ENCODE measurements at places on chromosomes 2 and 18.

DNA sequence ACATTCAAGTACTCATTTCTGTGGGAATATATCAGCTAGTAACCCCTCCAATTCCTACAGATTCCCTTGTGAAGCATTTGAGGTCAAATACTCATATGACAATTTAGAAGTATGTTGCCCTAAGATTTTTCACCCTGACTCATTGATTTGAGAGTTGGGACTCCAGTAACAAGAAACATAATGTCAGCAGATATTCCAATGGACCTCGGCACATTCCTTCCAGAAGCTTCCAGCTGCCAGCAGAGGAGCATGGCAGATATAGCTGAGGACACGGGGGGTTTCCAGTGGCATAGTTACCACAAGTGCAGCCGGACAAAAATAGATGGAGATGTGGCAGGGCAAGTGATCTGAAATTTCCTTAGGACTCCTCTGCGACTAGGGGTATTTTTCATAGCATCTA, 101.9 kb upstream of the ARHGAP28 start:
- no peak for DNase-seq

- no peak for DNase-seq
Observed at GRCh38 chr2:203596183-203596582, 61.1 kb upstream of the RAPH1 start.

- DNase-seq, result no peak
Observed at GRCh38 chr2:240998706-240998994, 232 bp downstream of the SNED1 start.

DNA sequence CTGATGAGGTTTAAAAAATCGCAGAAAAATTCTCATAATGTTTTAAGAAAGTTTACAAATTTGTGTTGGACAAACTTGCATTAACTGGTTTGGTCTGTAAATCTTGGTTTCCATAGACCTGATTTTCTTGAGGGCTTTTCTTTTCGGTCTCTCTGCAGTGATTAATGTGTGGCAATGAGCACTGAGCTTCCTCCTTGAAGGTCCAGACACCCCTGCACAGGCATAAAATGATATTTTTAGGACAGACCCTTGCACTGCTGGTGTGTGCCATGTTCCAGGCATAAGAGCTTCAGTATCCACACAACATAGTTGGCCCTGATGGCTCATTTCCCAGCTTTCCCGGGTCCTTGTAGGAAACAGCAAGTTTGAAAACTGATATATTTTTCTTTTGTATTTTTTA, 33.7 kb downstream of the MRPL33 start:
- DNase-seq, result no peak

GRCh38 chr2:236551471-236552211, 18.0 kb upstream of the ACKR3 start:
- DNase-seq, result no peak

DNA sequence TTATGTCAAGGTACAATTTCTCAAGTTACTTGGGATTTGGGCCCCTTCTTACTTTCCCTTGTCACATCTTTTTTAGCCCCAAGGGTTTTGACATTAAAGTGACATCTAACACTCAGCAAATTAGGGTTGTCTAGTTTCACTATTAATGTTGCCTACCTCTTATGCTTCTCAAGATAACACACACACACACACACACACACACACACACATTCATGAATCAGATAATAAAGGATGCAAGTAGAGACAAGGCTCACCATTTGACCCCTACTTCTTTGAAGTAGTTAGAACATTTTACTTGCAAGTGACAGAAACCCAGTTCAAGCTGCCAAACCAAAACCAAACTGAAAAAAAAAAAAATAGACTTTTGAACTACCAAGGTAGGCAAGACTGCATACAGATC, 138.8 kb downstream of the TRIB2 start:
- no peak for DNase-seq

DNA sequence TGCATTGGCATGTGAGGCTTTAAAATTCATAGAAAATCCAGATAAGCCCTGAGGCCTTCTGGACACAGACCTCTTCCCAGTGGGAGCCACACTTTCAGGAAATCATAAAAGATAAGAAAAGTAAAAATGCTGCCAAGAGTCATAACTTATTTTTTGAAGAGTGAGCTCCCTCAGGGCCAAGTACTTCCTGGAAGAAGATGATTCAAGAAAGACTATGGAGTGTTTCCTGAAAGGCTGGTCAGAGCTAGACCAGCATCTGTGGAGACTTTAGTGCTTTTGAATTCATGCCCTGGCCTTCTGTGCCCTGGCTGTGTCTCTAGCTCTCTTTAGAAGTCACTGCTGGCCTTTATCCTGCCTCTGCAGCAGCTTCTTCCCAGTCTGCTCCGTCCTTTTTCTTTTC, 6.4 kb upstream of the XDH start:
- no peak for DNase-seq

DNA sequence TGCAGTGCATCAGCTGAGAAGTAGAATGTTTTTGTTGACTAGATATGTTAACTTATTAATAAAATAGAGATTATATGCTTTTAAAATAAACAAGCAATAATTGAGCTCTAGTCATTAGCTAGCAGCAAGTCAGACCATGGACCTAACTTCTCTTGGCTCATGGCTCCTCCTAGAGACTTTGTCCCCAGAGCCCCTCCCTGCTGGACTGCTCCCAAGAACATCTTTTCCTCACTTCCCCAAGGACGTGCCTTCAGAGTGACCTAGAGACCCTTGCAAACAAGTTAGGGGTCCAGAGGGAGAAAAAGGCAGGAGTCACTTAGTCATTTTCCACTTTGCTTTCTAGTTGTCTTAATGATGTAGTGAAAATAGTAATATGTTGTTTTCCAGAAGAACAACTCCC, 312.5 kb upstream of the NRP2 start:
- no peak for DNase-seq

- DNase-seq, result no peak
Observed at GRCh38 chr2:6845903-6846302, 19.8 kb downstream of the CMPK2 start.

- DNase-seq, result no peak
Observed at GRCh38 chr2:36485521-36485920, 112.4 kb downstream of the FEZ2 start.

DNA sequence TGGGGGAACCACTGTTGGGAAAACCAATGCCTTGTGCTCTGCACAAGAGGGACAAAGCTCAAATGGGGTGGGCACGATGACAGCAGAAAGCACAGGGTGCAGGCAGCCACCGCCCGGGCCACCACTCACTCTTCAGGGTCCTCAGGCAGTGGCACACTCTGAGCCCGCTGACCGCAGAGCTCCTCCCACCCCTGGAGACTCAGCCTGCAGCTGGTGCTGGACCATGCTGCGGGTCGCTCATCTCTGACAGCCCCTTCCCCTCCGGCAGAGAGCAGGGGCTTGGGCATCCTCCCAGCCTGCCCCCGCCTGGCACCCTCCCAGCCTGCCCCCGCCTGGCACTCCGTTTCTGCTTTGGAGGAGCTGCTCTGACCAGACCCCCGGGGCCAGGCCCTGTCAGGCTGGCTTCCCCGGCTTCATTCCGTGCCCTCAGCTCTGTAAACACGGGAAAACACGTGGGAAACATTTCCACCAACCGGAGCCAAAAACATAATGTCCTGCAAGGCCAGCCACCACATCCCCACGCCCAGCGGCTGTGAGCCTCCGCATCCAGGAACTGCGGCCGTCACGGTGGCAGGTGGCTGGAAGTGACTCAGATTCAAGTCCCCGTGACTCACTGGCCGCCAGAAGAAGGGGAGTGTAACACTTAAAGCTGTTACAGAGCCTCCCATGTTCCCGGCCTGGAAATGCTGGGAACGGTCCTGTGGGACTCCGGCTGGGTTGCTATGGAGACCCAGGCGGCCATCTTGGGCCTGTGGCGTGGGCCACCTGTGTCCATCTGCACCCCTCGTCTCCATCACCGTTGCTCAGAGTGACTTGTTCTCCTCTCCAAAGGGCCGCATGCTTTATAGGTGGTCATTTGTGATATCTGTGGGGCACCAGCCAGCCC, 6.8 kb upstream of the SNED1 start:
- DNase-seq, result no peak

GRCh38 chr2:238987352-238987981, 139.6 kb downstream of the TWIST2 start:
- DNase-seq, result no peak

DNA sequence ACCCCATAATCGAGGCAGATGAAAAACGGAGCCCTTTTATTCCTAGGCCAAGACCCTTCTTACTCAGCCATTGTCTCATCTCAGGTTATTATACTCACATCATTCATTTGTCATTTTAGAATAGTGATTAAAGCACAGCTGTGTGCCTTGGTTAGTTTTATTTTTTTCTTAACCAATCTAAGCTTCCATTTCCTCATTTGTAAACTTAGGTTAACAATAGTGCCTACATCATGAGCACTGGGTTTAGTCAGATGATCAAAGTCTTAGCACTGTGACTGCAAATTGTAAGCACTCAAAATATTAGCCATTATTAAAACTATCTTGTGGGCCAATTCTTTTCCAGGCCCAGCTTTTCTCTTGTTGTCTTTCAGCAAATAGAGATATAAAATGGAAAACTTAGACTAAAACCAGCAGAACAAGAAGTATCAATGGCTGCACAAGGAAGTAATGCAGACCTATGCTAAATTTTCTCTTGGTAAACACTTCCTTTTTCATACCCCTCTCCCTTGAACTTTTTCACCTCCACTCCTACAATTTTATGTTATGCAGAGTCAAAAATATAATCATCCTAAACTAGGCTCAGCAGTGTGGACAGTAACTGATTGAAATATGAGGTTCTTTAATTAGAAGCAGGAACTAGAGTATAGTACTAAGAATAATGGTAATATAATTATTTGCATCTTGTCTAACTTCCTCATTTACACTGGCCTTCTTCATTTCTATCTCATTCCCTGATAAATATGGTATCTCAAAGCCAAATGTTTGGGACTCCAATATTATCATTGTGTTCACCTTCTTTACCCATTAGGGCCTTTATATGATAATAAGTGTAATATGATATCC, 21.5 kb upstream of the GALNT3 start:
- no peak for DNase-seq

DNA sequence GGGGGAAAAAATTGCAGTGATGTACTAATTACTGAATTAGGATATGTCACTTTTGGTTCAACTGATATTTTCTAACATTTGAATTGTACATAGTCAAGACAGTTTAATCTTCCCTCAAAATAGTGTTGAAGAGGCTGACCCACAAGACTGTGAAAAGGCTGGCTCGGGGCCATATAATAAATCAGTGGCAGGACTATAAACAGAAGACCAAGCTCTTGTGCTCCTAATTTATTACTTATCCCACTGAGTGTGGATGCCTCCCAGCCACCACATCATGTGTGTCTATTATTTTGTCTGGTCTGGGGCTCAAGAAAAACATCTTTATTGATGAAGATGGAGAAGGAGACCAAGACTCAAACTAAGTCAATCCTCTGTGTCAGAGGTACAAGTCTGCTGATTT, 64.4 kb downstream of the PLEKHM3 start:
- no peak for DNase-seq

DNA sequence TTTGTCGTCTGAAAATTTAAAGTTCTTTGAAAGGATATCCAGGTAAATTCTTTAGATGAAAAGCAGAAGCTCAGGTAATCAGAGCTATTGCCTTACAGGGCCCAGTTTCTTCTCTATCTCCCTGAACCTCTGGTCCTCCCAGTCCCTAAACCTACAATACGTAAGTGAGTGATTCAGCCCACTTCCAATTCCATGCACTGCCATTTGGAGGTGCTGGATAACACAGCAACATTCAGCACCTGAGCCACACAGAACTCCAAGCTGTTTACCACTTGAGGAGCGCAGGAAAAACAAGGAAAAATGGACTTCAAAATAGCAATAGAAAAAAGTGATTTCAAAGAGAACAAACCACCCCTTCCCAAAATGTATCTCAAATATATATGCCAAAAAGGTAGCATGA, 105.0 kb upstream of the DNAJC10 start:
- no peak for DNase-seq

Measured in activated CD4-positive, CD25-positive, alpha-beta regulatory T cell (primary cell).